Daoy (cell line): ENCODE measurements at places on chromosomes 6 and 20. TPM values are rescaled to one million over a fixed set of nuclear protein-coding genes. Genes with fewer than 3 reads are reported as not detected.

RCAN2 gene
- 1.6 and 2.0 TPM in 2 replicates for total RNA-seq

GRCh38 chr20:60306105-60306504 is 347.9 kb downstream of the CDH26 start:
- no peak for DNase-seq

- no peak for DNase-seq
Observed at GRCh38 chr6:45917439-45917838, 98.2 kb downstream of the CLIC5 start.

DNA sequence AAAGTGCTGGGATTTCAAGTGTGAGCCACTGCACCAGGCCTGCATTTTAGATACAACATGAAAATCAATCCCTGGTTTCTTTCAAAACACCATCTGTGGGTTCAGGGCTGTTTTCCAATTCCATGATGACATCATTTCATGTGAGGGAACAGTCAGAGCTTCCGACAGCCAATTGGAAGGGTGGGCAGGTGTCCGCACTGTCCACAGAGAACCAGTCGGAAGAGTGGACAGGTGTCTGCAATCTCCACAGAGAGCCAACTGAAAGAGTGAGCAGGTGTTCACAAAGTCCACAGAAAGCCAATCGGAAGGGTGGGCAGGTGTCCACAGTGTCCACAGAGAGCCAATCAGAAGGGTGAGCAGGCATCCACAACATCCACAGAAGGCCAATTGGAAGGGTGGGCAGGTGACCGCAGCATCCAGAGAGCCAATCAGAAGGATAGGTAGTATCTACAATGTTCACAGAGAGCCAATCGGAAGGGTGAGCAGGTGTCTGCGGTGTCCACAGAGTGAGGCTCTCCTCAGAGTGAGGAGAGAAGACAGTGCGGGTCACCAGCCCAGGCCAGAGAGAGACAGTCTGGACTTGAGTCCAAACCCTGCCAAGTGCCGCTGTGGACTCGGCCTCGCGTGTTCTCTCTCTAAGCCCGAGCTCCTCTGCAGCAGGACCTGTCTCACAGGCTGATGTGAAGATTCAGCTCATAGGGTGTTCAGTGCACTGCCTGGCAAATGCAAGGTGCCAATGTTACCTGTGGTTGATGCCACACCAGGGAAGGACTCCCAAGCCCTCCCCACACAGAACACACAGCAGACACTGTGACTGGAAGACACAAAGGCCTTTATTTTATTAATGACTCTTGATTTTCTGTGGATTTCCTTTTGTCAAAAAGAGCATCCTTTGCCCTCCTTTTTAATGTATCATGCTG is 57.3 kb downstream of the DLL1 start:
- DNase-seq: no peak

DEFB132 gene
- not detected in 2 replicates for total RNA-seq

- no peak for DNase-seq
Observed at GRCh38 chr6:149921361-149921760, 1.6 kb downstream of the RAET1G start.

PHACTR1 gene
- total RNA-seq: 4.1 and 13.2 TPM in 2 replicates

DNA sequence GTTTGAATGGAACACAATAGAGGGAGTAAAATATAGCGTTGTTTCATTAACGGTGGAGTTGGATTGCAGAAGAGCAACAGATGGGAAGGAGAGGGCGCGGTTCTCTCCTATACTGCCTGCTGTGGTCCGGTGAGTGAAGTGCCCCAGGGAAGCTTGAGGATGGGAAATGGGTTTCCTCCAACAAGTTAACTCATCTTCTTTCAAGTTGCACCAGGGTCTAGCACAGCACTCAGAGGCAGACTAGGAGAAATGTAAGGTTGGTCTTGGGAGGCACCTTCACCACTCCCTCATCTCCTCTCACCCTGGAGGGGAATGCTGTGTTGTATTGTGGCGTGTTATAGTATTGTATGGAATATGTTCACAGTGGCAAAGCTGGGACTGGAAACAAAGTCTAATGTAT is 96.9 kb upstream of the SLC24A3 start:
- DNase-seq: no peak

ZNF133 gene
- total RNA-seq: 11.7 and 12.9 TPM in 2 replicates

DNA sequence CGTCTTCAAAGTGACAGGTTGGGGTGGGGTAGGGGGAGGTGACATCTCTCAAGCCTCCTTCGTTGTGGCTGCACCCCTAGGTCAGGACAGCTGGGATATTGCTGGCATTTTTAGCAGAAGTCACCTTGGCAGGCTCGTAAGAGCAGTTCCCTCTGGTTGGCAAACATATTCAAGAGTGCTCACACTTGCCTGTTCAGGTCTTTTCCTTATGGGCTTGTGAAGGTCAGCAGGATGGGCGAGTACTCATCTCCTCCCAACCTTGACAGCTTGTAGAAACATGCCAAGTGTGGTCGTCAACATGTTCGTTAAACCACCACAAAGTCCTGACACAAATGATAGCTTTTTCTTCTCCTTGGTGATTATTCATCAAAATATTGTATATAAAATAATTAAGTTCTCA is 113.6 kb downstream of the HDGFL1 start:
- DNase-seq: no peak

DNA sequence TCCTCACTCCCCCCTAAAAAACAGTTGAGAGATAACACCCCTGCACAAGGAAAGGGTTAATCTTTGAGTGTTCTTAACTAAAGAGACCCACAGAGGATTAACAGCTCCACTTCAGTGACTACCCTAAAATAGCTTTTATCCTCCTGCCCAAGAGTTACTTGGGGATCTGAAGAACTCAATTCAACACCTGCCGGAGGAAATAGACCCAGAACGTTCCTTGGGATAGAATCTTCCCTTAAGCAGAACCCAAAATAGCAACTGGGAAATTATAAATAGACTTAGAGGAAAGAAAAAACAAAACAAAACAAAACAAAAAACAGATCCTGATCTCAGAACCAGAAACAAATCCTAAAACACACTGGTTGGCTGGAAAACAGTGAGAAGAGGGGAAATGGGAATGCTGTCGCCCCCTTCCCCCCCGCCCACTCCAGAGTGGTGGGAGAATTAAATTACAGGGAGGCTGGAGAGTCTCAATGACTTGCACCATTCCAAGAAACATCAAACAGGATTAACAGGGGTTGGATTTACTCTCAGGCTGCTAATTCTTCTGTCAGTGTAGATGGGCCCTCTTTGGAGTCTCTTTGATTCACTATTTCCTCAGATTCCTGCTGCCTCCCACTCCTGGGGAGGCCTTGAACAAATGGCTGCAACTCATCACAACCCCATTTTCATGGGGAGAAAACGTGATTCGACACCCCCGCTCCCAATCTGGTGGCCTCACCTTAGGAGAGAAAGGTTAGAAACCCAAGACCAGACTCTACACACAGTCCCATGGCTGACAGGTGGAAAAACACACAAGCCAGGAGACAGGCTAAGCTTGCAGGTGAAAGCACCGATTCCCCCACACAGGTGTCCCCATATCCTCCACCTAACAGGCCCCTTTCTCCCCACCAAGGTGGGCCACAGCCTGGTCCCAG is 1.4 kb downstream of the PLAGL2 start:
- DNase-seq: no peak

DNA sequence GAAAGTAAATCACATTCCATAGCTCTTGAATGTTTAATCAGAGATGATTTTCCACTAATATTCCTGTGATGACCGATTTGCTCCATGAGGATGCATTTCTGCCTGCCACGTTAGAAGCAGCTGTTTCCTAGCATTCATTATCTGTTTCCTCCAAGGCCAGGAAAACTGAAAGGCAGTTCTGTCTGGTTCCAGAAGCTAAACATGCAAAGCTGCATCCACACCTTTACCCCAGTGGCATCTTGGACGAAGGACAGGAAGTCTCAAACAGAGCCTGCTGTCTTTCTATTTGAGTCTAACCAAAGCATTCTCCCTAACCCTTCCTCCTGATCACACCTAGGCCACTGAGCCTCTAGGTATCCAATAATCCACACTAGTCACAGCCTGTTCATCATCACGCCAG is 27.6 kb downstream of the CNKSR3 start:
- DNase-seq: peak; percentile 28

- peak; percentile 73 for DNase-seq
Observed at GRCh38 chr6:133240511-133241085, 559 bp upstream of the EYA4 start.

VSX1 gene
- total RNA-seq: not detected in 2 replicates

DNA sequence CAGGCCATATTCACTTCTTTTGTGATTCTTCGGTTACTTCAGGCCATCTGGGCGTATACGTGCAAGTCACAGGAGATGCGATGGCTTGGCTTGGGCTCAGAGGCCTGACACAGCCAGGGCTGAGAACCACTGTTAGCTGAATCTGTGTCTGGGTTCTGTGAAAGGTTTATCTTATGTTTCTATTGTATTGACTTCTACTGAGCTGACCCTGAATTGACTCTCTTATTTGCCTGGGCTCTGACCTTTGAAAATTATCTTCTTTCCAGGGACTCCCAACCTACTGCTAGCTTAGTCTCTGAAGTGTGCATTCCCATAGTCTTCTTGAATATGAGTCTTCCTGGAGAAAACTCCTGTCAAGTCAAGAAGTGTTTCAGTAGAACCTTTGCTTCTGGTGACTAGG is 226.4 kb upstream of the SOX4 start:
- DNase-seq: no peak
